Activated CD8-positive, alpha-beta T cell treated with anti-CD3 and anti-CD28 coated beads, Interleukin-2, amount 10 ng/mL, durations not matched to agents 7 days and 5 days (primary cell): ENCODE measurements at places on chromosomes 5 and 9. TPM values are rescaled to one million over a fixed set of nuclear protein-coding genes. Genes with fewer than 3 reads are reported as not detected.
A peak's percentile ranks its signal among the peaks of the same experiment; 100 is the strongest.

GRCh38 chr5:33883482-33883881 is 8.3 kb downstream of the ADAMTS12 start:
- no peaks in the 10 kb centered on the region for H3K36me3 ChIP-seq
- no peak for DNase-seq
- H3K4me1 ChIP-seq = no peaks in the 10 kb centered on the region
- peaks cover 4% of the 10 kb centered on the region for H3K27me3 ChIP-seq
- no peak overlapping the region for H3K4me3 ChIP-seq
- no peak overlapping the region for H3K27ac ChIP-seq

The PTGDS gene
- total RNA-seq = 1.2 TPM

DNA sequence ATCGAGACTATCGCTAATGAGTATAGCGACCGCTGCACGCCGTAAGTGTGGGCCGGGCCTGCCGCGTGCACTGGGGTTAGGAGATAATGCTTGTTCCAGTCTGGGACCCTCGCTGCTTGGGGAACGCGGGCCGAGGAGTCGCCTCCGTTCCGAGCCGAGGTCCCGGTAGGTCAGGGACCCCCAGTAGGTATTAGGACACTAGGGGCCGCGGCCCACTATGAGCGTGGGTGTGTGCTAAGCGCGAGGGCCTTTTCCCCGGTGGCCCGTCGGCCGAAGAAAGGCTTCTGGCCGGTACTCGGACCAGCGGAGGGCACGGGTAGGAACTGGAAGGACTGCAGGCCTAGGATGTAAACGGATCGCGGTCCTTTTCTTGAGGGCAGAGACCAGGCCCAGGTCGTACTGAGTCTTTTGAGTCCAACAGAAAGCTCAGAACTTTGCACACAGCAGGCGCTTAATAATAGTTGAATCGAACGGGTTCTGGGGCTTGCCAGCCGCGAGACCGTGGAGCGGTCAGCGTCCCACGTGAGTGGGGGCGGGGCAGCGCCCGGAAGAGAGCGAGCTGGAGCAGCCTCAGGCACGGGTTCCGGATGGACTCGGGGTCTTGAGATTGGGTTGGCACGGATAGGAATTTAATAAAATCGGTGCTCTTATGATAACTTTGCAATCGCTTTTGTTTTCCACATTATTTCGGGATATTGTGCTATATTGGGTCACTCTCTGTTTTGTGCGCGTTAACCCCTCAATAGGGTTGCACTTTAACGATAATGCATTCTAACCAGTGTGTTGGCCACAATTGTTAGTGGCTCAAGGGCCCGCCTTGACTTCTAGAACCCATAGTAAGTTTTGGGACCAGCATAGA is 733 bp downstream of the HSPA4 start:
- H3K27me3 ChIP-seq = no peaks in the 10 kb centered on the region

The IFNA21 gene
- total RNA-seq = not detected

DNA sequence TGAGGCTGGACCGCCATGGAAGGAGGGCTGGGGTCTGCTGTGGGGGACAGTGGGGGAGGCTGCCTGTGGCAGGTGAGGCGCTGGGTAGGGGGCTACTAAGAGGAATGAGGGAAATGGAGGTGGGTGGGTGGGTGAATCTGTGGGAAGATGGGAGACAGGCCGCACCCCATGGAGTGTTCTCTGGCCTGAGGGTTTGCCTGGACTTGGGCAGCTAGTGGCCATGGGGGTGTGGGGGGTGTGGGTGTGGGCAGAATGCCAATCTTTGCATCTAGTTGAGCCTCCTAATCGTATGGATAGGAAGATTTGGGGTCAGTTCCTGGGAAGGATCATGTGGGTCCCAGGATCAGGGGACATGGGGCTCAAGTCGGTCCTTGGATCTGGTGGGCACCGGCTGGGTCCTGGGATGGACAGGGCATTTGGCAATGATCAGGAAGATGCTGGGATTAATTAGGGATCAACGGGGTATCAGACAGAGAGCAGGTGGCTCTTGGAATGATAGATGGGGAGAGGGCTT is 518 bp downstream of the ZDHHC12 start:
- peaks cover 52% of the 10 kb centered on the region for H3K4me1 ChIP-seq
- DNase-seq = no peak
- H3K36me3 ChIP-seq = peaks cover 46% of the 10 kb centered on the region
- H3K27me3 ChIP-seq = no peaks in the 10 kb centered on the region
- peak overlapping the region; percentile 97 for H3K4me3 ChIP-seq
- peak overlapping the region; percentile 95 for H3K27ac ChIP-seq

GRCh38 chr5:154646745-154647113 is 108.4 kb upstream of the LARP1 start:
- DNase-seq = no peak

The SHOC1 gene
- total RNA-seq = not detected

GRCh38 chr5:88281322-88281721 is 12.7 kb upstream of the TMEM161B start:
- no peak overlapping the region for H3K4me3 ChIP-seq
- no peak for DNase-seq
- H3K27me3 ChIP-seq = no peaks in the 10 kb centered on the region

DNA sequence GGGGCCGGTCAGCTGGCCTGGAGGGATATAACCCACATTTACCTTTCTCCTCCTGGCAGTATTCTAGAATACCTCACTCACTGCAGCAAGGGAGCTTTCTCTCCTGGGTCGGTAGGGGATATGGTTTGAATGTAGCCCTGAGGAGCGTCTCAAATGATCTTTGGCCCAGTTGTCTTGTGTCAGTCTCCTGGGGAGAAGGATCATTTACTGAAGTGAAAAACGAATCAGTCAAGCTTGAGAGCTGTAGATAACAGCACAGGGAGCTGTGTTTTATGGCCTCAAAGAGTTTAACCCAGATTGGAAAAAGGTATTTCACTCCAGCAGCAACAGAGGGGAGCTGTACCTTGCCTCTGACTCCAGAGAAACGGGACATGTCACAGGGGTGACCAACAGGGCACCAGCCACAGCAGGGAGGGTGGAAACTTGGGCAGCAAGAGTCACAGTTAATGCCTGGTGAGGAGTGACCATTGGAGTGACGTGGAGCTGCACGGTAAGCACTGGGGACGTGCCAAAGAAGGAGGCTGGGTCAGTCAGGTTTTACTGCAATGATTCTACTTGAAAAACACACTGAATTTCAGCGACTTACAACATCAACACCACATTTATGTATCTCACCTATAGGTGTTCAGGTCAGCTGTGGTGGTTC is 29.8 kb upstream of the ZFR start:
- no peak overlapping the region for H3K4me3 ChIP-seq
- H3K36me3 ChIP-seq = no peaks in the 10 kb centered on the region
- no peak for DNase-seq
- H3K27me3 ChIP-seq = peaks cover 5% of the 10 kb centered on the region
- H3K4me1 ChIP-seq = no peaks in the 10 kb centered on the region
- no peak overlapping the region for H3K27ac ChIP-seq

The SLC25A2 gene
- 0.84 TPM for total RNA-seq

GRCh38 chr9:122370303-122370702 is 521 bp upstream of the PTGS1 start:
- DNase-seq = no peak
- H3K27me3 ChIP-seq = peaks cover 9% of the 10 kb centered on the region
- H3K4me3 ChIP-seq = peak overlapping the region; percentile 56
- H3K27ac ChIP-seq = no peak overlapping the region

The DNAI1 gene
- total RNA-seq = not detected

GRCh38 chr5:21654556-21654955 is 1198.6 kb downstream of the CDH12 start:
- no peaks in the 10 kb centered on the region for H3K4me1 ChIP-seq
- H3K36me3 ChIP-seq = no peaks in the 10 kb centered on the region
- no peak overlapping the region for H3K27ac ChIP-seq
- H3K27me3 ChIP-seq = no peaks in the 10 kb centered on the region
- no peak overlapping the region for H3K4me3 ChIP-seq
- DNase-seq = no peak

- no peaks in the 10 kb centered on the region for H3K36me3 ChIP-seq
- no peak for DNase-seq
- H3K4me1 ChIP-seq = no peaks in the 10 kb centered on the region
These were observed 335.6 kb downstream of the ZNF608 start for GRCh38 chr5:124410539-124411488.

- H3K27ac ChIP-seq = no peak overlapping the region
- H3K27me3 ChIP-seq = no peaks in the 10 kb centered on the region
- H3K4me1 ChIP-seq = no peaks in the 10 kb centered on the region
- no peak overlapping the region for H3K4me3 ChIP-seq
These were observed 423.7 kb downstream of the ZSWIM6 start for GRCh38 chr5:61755726-61756222.

- H3K4me1 ChIP-seq = no peaks in the 10 kb centered on the region
- H3K4me3 ChIP-seq = no peak overlapping the region
- no peaks in the 10 kb centered on the region for H3K27me3 ChIP-seq
- no peaks in the 10 kb centered on the region for H3K36me3 ChIP-seq
- no peak overlapping the region for H3K27ac ChIP-seq
These were observed 244.9 kb upstream of the KCNN2 start for GRCh38 chr5:114116981-114117380.

DNA sequence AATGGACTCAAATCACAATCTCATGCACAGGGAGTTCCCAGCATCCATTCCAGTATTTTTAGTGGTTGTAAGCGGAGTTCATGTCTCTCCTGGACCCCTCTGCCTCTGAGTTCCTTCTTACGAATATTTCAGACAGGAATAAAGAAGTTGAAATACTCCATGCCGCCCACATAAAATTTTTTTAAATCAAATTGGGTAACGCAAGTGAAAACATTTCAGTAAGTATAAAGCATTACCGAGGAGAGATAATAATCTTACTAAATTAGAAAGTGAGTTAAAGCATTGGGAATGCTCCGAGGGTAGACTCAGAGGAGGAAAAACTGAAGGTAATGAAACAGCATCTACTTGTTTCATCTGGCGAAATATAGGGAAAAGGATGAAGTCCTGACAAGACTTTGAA is 317.6 kb downstream of the ARRDC3 start:
- no peak overlapping the region for H3K27ac ChIP-seq
- no peak for DNase-seq
- no peaks in the 10 kb centered on the region for H3K36me3 ChIP-seq
- peaks cover 2% of the 10 kb centered on the region for H3K4me1 ChIP-seq
- peaks cover 22% of the 10 kb centered on the region for H3K27me3 ChIP-seq

DNA sequence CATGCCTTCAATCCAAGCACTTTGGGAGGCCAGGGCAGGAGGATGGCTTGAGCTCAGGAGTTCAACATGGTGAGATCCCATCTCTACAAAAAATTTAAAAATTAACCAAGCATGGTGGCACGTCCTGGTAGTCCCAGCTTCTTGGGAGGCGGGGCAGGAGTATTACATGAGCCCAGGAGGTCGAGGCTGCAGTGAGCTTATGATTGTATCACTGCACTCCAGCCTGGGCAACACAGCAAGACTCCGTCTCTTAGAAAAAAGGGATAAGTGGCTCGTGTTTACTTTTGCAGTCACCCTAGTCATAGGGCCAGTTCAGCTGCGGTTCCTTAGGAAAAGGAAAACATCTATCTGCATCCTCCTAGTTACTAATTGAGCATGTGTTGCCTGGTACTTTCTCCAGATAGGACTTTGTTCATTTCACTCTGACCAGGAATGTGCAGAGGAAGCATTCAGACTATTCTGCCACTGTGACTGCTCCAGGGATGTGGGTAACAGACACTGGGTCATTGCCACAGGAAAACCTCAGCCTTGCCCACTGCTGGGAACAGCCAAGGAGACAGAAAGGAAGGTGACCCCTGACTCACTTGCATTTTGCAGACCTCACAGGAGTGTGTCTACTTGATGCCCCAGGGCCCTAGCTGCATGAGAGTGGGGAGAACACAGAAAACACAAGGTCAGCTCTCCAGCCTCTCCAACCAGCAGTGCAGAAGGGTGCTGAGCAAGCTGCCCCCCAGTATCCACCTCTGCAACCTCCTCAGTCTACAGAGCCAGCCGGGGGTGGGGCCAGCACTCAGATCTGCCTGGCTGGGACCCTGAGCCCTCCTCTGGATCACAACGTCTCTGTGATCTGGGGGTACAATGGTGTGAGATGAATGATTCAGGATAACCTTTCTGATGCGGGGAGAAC is 33.9 kb upstream of the ALDH1B1 start:
- H3K4me1 ChIP-seq = peaks cover 4% of the 10 kb centered on the region
- no peaks in the 10 kb centered on the region for H3K27me3 ChIP-seq
- H3K4me3 ChIP-seq = no peak overlapping the region
- H3K27ac ChIP-seq = no peak overlapping the region
- DNase-seq = no peak

The HMCN2 gene
- not detected for total RNA-seq

DNA sequence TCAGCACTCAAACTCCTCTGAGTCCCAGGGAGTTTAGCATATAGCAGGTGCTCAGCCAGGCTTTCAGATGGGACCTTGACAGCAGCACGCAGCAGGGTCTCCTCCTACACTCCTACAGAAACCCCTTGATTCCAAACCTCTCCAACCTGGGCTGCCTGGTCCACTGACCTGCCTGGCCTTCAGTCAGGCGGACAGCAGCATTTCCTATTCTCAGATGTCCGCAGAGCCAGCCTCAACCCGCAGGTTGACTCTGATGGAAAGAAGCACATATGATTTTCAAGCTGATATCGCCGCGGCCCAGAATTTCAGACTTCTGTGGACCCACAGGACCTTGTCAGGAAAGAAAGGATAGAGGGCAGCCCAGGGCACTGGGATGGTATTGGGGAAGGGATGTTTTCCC is 5.3 kb upstream of the SLC25A48 start:
- H3K36me3 ChIP-seq = no peaks in the 10 kb centered on the region
- H3K27me3 ChIP-seq = peaks cover 15% of the 10 kb centered on the region
- no peak overlapping the region for H3K4me3 ChIP-seq
- H3K27ac ChIP-seq = no peak overlapping the region

The MRPL36 gene
- 60.4 TPM for total RNA-seq

DNA sequence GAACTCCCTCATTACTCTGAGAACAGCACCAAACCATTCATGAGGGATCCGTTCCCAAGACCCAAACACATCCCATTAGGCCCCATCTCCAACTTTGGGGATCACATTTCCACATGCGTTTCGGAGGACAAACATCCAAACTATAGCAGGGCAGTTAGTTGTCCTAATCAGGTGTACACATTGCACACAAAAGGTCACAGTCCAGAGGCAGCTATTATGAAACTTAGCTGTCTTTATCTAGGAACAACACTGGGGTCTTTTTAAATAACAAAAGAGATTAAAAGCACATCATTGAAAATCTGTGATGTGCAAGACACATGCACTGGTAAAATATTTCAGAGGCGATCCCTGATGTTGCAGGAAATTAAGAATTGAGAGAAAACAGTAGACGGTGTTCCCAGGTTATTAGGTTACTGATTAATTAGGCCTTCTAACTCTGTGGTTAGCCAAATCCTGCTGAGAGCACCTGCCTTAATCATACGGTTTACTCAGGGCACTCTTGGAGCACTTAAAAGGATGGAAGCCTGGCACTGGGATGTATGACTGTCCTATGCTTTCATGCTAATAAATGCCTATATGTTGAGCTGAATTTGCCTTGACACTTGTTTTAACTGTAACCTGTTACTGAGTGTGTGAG is 1574.5 kb upstream of the WWC1 start:
- no peak for DNase-seq
- no peaks in the 10 kb centered on the region for H3K4me1 ChIP-seq
- no peak overlapping the region for H3K4me3 ChIP-seq
- H3K27me3 ChIP-seq = no peaks in the 10 kb centered on the region
- no peaks in the 10 kb centered on the region for H3K36me3 ChIP-seq

The NME5 gene
- total RNA-seq = not detected

GRCh38 chr5:143870871-143871632 is 59.1 kb downstream of the HMHB1 start:
- H3K4me1 ChIP-seq = no peaks in the 10 kb centered on the region
- H3K27ac ChIP-seq = no peak overlapping the region
- H3K4me3 ChIP-seq = no peak overlapping the region
- DNase-seq = no peak
- no peaks in the 10 kb centered on the region for H3K27me3 ChIP-seq
- no peaks in the 10 kb centered on the region for H3K36me3 ChIP-seq

The ZNF483 gene
- total RNA-seq = 2.2 TPM
